ENCODE measurements at places on chromosomes 4 and X. TPM values are rescaled to one million over a fixed set of nuclear protein-coding genes. Genes with fewer than 3 reads are reported as not detected.

Gene CCDC110
- 0.34 TPM for total RNA-seq

Gene LONRF3
- total RNA-seq: 3.3 TPM

Gene TLR7
- not detected for total RNA-seq

Gene ADAM29
- not detected for total RNA-seq

Gene IL3RA
- 0.31 TPM for total RNA-seq

Gene FMR1NB
- not detected for total RNA-seq

Gene ZNF630
- 0.27 TPM for total RNA-seq

Gene NRK
- not detected for total RNA-seq

Gene GPR143
- 0.30 TPM for total RNA-seq

Gene STK26
- total RNA-seq: 10.0 TPM

Measured in A549 treated with Mapracorat at 1 μM for 4 hours (cell line).